ENCODE measurements at places on chromosomes 12 and 14. TPM values are rescaled to one million over a fixed set of nuclear protein-coding genes. Genes with fewer than 3 reads are reported as not detected.

GRCh38 chr14:26598081-26598671, 343 bp upstream of the NOVA1 start:
- H3K4me1 ChIP-seq = no peaks in the 10 kb centered on the region
- H3K4me3 ChIP-seq = peak overlapping the region; percentile 37
- DNase-seq = no peak
- H3K27ac ChIP-seq = no peak overlapping the region
- H3K27me3 ChIP-seq = peaks cover 16% of the 10 kb centered on the region

DNA sequence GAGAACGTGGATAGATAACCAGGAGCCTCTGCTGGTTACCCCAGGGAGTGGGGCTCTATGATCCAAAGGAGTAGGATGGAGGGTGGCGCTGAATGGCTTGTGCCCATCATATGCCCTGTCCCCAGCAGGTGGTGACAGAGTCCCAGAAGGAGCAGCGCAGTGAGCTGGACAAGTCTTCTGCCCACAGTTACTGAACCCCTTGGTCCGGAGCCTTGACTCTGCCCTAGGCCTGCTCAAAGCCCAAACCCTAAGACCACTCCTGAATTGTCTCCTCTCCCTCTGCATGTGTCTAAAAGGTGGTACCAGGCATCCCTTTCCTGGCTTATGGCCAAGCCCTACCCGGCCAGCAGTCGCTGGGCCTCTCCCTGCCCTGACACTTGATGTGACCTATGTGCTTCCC, 3.2 kb downstream of the PRPH start:
- no peak for DNase-seq
- H3K27ac ChIP-seq = no peak overlapping the region
- H3K27me3 ChIP-seq = peaks cover 46% of the 10 kb centered on the region
- H3K4me1 ChIP-seq = peaks cover 23% of the 10 kb centered on the region
- no peak overlapping the region for H3K4me3 ChIP-seq

DNA sequence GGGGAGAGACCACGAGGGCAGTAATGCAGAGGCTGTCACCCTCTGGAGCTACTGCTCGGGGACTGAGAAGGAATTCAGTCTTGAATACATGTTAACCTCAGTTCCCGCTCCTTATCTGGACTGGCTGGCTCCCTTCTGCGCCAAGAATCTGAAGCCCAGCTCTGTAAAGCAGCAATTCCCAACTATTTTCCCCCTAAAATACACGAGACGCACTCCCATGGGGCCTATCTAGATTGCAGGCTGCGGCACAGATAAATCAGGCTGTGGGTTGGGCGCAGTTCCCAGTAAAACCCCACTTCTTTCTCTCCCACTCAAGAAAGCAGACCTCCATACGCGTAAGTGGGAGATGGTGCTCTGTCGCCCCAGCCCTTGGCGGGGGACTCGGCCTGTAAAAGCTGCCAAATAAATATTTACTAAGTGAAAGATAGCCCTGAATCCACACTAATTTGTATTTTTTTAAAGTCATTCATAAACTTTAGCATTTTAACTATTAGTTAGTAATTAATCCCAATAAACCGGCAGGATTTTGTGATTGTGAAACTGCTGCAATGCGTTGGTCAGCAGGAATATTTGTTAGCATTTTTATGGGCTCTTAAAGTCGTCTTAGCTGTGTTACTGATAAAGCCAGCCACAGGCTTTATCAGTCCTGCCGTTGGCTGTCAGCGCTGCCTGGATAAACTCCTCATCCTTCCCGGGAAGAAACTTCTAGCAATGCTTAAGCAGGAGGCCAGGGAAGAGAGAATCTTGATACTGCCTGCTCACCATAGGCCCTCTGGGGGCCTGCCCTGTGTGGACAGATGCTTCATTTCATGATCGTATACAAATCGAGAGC, 17.8 kb downstream of the FBXL14 start:
- H3K27ac ChIP-seq = no peak overlapping the region
- no peaks in the 10 kb centered on the region for H3K4me1 ChIP-seq
- H3K27me3 ChIP-seq = peaks cover 17% of the 10 kb centered on the region
- H3K4me3 ChIP-seq = no peak overlapping the region

- peak overlapping the region; percentile 69 for H3K4me3 ChIP-seq
- peak; percentile 18 for DNase-seq
- H3K4me1 ChIP-seq = peaks cover 8% of the 10 kb centered on the region
- no peak overlapping the region for H3K27ac ChIP-seq
- peaks cover 2% of the 10 kb centered on the region for H3K27me3 ChIP-seq
- H3K36me3 ChIP-seq = no peaks in the 10 kb centered on the region
These were observed 164.8 kb downstream of the ZFP36L1 start for GRCh38 chr14:68627868-68628604.

GRCh38 chr12:54593725-54594124, 5.3 kb upstream of the PPP1R1A start:
- DNase-seq = no peak
- no peaks in the 10 kb centered on the region for H3K36me3 ChIP-seq
- no peaks in the 10 kb centered on the region for H3K4me1 ChIP-seq
- peaks cover 38% of the 10 kb centered on the region for H3K27me3 ChIP-seq

DNA sequence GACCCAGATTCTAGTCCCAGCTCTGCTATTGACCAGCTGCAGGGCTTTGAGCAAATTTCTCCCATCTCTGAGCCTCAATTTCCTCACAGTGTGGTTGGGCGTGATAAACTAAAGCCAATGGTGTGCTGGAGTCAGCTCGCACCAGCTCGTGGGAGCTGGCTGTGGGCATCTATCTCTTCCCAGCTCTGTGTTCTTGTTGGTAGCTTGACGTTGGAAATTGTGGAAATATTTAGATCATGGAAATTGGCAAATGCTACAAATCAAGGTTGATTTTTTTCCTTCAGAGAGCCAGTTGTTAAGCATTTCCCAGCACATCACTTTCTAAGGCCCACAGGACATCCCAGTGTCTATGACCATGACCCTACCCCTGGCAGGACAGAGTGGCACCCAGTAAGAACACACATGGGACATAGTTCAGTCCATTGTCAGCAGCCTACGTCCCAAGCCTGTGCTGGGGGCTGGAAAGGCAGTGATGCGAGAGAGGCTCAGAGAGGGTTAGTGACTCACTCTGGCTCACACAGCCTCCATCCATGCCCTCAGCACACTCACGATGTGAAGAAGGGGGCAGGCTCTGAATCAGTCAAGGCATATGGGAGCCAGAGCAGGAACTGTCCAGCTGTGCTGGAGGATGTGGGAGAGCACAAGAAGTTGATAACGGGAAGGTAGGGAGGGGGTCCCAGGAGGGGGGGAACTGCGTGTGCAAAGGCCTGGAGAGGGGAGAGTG, 77.6 kb downstream of the LGMN start:
- peaks cover 62% of the 10 kb centered on the region for H3K36me3 ChIP-seq
- DNase-seq = no peak
- H3K27ac ChIP-seq = peak overlapping the region; percentile 20
- H3K27me3 ChIP-seq = no peaks in the 10 kb centered on the region
- H3K4me1 ChIP-seq = peaks cover 38% of the 10 kb centered on the region

GRCh38 chr12:39036105-39036504, 130.7 kb upstream of the CPNE8 start:
- H3K27me3 ChIP-seq = no peaks in the 10 kb centered on the region
- no peaks in the 10 kb centered on the region for H3K36me3 ChIP-seq
- no peak for DNase-seq
- no peaks in the 10 kb centered on the region for H3K4me1 ChIP-seq
- no peak overlapping the region for H3K27ac ChIP-seq

- no peaks in the 10 kb centered on the region for H3K36me3 ChIP-seq
- no peaks in the 10 kb centered on the region for H3K4me1 ChIP-seq
- H3K4me3 ChIP-seq = no peak overlapping the region
- H3K27me3 ChIP-seq = peaks cover 68% of the 10 kb centered on the region
- no peak for DNase-seq
These were observed 34.2 kb upstream of the KRR1 start for GRCh38 chr12:75545636-75546035.

GRCh38 chr12:89156340-89156739, 196.0 kb downstream of the DUSP6 start:
- peaks cover 23% of the 10 kb centered on the region for H3K36me3 ChIP-seq
- no peaks in the 10 kb centered on the region for H3K27me3 ChIP-seq
- peak overlapping the region; percentile 39 for H3K27ac ChIP-seq

DNA sequence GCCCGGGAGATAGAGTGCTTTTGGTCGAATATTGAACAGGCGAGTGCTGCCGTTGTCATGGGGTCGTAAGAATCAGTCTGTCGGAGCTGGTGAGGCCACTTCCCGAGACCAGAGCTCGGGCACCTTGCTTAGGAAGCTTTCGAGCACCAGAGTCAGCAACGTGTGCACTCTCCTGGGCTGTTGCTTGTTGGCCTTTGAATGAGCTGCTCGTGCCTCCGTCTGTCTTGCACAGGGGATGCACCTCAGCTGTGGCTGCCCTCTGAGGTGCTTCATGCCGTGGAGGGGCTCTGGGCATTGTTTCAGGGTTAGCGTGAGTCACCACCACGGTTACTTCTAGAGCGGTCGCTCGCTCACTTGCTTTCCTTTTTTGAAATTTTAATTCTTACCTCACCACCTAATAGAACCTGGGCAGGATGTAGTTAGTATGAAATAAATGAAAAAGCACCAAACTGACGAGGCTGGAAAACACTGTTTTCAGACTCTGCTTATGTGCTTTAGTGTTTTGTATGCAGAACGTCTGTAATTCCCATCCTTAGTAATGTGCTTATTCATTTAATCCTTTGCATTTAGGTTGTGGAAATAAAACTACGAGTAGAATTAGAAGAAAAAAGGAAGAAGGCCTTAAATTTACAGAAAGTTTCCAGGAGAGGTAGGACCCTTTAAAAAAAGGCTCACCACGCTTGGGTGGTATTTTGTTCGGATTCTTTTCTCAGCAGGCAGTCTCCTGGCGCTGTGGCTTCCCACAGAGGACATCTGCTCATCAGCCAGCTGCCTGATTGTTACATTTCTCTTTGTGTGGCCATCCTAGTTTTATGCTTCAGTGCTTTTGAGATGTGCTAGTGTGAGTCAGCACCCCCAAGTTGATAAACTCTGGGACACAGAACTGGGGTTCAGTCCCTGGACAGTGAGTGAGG, 40.6 kb downstream of the EP400 start:
- H3K4me1 ChIP-seq = no peaks in the 10 kb centered on the region
- peaks cover 83% of the 10 kb centered on the region for H3K36me3 ChIP-seq
- DNase-seq = no peak
- no peak overlapping the region for H3K4me3 ChIP-seq
- H3K27ac ChIP-seq = no peak overlapping the region

DNA sequence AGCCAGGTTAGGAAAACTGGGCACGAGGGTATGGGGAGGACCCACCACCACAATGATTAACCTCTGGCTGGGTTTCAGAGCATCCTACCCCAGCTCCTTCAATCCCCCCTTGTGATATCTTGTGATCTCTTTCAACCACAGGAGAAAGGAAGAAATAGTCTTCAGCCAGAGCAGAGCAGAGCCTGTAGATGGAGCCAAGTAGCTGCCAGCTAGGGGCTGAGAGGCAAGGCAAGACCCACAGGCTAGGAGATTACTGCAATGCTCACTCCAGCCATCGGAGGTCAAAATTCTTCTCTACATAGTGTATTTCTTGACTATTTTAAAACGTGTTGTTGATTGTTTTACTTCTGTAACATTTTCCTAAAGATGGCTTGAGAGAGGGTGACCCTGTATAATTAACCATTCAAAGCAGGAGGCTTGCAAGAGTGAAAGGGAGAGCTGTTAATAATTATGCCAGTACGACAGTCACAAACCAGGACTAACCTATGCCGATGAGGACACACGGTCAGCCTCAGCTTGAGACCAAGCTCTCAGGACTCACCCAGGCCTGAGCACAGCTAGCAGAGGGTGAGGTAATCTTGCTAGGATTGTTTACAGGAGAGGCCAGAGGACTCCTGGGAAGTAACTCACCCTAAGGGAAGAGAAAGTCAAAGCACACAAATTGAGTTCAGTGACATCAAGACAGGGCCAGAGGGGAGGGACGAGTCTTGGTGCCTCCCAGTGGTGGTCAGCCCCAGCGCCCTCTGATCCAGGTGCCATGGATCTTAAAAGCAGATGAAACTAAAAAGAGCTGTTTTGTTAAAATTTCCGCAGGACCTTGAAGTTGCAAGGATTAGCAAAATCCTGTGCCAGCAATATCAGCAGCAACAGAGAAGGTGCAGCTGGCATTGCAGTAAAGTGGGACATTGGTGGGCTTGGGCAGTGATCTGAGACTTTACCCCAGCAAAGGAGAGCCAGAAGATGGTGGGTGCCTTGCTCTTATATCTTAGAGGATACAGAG, 29.8 kb upstream of the CDKN3 start:
- H3K27ac ChIP-seq = no peak overlapping the region
- no peaks in the 10 kb centered on the region for H3K36me3 ChIP-seq
- H3K27me3 ChIP-seq = peaks cover 13% of the 10 kb centered on the region
- no peak for DNase-seq
- peaks cover 9% of the 10 kb centered on the region for H3K4me1 ChIP-seq
- H3K4me3 ChIP-seq = no peak overlapping the region

DNA sequence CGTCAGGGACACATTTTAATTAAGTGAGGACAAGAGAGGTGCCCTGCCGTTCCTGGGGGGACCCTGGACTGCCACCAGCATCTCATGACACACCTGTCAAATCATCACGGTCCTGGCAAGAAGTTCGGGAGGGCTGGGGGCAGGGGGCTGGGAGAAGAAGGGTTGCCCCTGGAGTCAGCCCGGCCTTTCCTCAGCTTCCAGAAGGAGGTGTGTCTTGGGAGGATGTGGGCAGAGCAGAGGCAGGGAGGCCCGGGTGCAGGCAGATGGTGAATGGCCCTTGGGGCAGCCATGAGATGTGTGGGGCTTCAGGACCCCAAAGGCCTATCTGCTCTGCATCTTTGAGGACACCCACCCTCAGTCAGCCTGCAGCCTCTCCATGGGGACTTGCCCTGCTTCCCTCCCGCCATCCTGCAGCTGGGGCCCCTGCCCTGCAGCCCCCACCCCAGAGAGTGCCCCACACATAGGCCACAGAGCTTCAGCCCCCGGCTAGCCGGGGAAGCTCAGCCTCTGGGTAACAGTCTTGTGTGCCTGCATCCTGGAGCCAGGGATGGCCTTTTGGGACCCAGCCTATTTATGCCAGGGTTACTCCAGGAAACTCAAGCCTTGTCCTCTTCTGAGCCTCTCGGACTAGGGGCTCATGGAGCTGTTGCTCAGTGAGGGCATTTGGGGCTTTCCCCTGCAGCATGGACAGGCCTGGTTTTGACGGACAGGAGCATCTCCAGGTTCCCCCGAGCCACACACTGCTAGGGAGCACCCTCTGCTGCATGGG, 178.5 kb downstream of the KIF26A start:
- no peak overlapping the region for H3K27ac ChIP-seq
- H3K36me3 ChIP-seq = no peaks in the 10 kb centered on the region
- no peak for DNase-seq

DNA sequence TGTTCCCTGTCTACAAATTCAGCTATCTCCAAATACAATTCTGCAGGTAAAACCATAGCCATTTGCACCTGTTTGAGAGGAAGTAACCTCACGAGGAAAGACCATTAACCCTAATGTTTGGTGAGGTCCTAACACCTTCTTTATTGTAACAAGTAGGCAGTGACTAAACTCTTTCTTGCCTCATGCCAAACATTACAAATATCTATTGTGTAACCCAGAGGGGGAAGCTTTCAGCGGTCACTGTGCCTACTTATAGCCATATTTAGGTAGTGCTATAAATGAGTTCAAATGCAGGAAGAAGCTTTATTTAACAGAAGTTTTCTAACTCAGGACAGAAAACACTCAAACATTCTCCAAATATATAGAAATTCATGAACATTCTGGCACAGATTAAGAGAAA, 252.7 kb downstream of the LRFN5 start:
- H3K4me3 ChIP-seq = no peak overlapping the region
- no peak for DNase-seq
- H3K4me1 ChIP-seq = no peaks in the 10 kb centered on the region
- no peaks in the 10 kb centered on the region for H3K36me3 ChIP-seq

Gene FGD4
- total RNA-seq = 1.7 TPM

Gene AKAP3
- 0.71 TPM for total RNA-seq

Gene MYO1H
- total RNA-seq = not detected

Gene RASAL1
- total RNA-seq = 2.2 TPM

Gene IFNG-AS1
- not detected for total RNA-seq

Gene CPNE8
- 5.0 TPM for total RNA-seq

Gene ARF6
- total RNA-seq = 162 TPM

Gene INHBC
- total RNA-seq = 0.14 TPM
